ENCODE measurements at places on chromosomes 6 and 20.

GRCh38 chr6:39617520-39617919, 107.7 kb downstream of the KIF6 start:
- no peak for DNase-seq

DNA sequence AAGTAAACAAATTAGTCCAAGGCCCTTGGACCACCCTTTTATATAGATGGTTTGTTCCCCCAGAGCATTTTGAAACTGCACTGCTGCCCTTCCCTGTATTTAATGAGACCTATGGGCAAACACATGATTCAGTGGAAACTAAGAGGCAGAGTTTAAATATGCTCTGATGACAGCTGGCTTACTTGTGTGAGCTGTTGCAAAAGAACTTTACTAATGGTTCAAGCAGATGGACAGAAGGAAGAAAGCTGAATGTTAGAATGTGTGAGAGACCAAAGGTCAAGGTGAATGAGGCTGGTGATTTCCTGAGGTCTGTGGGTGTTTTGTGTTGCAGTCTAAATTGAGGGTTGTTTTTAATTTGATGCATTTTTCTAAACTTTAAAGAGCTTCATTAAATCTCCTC, 123.0 kb upstream of the CEP162 start:
- no peak for DNase-seq

GRCh38 chr20:56414842-56415765, 3.0 kb downstream of the CASS4 start:
- peak; percentile 58 for DNase-seq

GRCh38 chr6:129936329-129937165, 75.4 kb upstream of the TMEM244 start:
- no peak for DNase-seq

DNA sequence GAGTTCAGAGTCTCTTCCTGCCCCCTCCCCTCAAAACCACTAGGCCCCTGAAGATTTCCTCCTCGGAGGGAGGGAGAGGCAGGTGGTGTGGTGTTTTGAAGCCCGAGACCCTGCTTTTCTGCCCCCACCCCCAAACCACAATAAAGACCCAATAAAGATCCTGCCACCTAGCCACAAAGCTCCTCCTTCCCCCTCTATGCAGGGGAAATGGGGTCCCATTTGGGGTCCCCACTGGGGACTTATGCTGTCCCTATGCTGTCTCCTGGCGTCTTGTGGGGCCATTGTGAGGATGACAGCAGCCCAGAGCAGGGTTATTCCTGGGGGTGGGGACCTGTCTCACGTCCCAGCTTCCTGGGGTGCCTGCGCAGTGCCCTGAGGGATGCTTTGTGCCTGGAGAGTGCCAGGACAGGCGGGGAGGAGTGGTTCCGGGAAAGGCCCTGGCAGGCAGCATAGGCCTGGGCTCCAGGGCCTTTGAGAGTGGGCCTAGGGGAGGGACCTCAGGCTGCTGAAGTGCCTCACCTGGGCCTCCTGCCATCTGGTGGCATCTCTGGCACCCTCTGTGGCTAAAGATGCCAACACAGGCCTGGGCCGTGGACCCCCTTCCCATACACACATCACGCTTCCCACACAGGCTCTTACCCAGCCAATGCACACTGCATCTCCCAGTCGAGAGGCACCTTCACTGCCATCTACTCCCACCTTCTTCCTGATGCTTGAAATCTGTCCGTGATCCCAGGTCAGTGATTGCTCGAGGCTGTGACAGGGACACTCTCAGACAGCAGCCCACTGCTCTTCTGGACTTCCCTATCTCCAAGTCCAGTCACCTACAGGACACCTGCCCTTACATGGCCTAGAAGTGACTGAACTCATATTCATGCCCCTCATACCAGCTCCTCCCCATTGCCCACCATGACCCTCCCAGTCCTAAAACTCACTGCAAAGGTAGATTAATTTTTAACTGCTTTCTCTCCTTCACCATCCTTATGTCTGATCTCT, 7.9 kb upstream of the ARMC12 start:
- no peak for DNase-seq

- DNase-seq, result no peak
Observed at GRCh38 chr6:144063246-144063743, 32.1 kb downstream of the SF3B5 start.

DNA sequence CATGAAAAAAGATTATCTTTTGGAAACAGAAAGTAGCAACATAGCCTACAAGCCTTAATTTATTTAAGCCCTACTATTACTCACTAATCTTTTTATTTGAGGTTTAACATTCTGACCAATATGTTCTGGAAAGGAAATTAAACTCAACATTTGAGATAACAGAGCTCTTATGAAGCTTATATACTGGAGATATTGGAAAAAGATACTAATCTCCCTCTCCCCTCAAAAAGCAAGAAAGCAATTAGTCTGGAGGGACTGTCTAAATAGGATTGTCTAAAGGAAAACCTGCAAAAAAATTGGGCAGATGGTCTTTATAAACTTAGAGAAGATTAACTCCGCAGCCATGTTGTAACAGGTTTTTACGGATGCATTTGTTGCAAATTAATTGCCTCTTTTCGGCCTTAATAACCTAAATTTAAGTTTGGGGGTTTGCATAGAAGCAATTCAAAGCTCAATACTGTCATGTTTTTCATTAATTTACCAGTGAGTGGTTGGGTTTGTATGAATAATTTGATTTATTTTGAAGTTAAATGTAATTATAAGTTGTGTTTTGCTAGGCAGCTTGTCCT, 79.1 kb downstream of the SHLD1 start:
- DNase-seq, result no peak

DNA sequence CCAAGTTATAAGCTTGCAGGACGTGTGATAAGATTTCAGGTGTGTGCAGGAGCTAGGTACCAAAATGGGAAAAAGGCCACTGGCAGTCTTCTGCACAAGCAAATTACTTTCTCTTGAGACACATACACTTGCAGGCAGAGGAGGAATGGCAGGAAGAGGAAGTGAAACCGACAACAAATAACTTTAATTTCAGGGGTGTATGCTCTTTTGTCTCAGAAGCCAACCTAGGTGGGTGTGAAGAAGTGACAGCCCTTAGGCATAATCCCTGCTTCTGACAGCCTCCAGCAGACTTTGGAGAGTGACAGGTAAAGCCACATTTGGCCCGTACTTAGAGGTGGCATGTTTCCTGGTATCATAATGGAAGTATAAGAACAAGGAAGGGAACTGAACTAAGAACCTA, 118.8 kb upstream of the TRAF3IP2 start:
- no peak for DNase-seq

GRCh38 chr6:107600121-107600520, 110.2 kb downstream of the SOBP start:
- DNase-seq, result no peak

DNA sequence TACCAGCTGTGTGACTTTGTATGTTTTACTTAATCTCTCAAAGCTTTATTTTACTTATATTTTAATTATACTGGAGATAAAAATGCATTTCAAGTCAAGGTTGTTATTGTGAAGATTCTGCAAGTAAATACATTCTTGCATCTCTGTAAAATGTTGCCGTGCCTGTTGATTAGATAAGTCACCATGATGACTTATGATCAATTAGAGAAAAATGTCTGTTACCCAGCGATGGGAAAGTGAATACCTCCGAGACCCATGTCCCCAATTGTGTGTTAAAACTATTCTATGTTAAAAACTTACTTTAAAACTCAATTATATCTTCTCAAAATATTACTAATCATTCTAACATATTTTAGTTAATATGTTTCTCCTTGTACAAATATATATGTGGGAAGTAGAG, 39.9 kb downstream of the MYB start:
- no peak for DNase-seq

DNA sequence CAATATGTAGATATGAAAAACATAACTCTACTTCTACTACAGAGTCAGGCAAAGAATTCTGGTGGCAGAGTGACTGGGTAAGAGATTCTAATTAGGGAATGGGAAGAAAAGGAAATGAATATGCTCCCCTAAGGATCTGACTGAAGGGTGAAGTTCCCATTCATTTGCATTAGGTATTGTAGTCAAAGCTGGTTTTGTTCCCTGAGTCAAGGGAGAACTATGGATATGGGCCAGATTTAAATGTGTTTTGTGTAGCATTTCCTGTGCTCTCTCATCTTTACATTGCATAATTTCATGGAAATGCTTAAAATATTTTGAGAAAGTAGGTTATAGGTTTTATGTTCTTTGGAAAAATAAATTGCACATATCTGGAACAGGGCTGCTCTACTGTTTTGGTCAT, 299.7 kb downstream of the BTBD3 start:
- DNase-seq, result no peak

GRCh38 chr20:47654370-47654769, 130.9 kb downstream of the SULF2 start:
- no peak for DNase-seq

DNA sequence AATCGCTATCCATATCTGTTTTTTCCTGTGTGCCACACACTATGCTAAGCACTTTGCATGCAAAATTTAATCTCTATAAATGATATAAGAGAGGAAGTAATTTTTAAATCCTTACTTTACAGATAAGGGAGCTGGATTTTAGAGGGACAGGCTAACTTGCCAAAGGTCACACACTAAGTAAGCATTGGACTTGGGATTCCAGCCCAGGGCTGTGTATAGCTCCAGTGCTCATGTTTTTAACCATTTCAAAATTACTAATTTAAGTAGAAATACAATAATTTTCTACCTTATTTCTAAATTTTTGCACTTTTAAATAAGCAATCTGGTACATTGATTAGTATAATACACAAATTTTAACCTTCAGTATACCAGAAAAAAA, 144.6 kb downstream of the UST start:
- no peak for DNase-seq

DNA sequence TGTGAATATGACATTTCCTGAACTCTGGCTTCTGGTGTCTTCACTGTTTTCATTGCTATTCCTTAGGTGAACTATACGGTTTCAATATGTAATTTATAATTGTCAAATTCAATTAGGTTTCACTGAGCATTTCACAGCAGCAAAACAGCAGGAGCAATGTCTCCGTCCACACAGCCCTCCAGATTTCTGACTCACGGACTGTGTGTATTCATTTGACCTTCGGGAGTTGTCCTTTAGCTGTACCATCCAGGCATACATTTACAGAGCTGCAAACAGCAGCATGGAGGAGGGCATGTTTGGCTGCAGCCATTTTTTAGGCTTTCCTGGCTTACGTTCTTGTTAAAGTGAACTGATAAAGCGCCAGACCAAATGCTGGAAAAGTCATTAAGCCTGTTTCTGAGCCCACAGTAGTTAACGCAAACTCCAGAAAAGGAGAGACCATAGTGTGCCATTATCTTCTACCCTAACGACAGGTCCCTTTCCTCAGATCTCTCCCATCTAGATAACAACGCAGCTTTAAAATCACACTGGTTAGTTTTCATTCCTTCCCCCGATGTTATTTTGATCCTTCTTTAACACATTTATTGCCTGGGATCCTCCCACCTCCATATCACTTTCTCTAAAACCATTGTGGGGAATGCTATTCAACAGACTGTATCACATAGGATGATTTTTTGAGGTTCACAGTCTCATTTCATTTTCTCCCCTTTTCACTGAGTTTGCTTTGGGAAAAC, 18.3 kb downstream of the FOXC1 start:
- no peak for DNase-seq

DNA sequence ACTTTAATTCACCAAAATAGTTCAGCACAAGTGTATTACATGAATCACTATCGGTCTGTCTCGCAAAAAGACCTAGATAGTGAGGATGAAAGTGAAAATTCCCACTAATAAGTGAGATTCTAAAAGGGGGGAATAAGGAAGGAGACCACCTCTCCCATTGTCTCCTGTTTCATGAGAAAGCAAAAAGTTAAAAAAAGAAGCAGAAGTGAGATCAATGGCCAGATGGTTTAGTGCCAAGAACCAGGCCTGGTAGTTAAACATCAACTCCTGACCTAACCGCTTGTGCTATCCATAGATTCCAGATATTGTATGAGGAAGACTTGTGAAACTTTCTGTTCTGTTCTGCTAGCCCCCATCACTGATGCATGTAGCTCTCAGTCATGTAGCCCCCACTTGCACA, 293.0 kb downstream of the RNGTT start:
- DNase-seq, result no peak

GRCh38 chr20:44526129-44526528, 4.3 kb upstream of the SERINC3 start:
- no peak for DNase-seq

- no peak for DNase-seq
Observed at GRCh38 chr6:130000526-130001421, 17.6 kb upstream of the L3MBTL3 start.

GRCh38 chr6:128686084-128686483, 165.7 kb upstream of the PTPRK start:
- DNase-seq, result no peak

DNA sequence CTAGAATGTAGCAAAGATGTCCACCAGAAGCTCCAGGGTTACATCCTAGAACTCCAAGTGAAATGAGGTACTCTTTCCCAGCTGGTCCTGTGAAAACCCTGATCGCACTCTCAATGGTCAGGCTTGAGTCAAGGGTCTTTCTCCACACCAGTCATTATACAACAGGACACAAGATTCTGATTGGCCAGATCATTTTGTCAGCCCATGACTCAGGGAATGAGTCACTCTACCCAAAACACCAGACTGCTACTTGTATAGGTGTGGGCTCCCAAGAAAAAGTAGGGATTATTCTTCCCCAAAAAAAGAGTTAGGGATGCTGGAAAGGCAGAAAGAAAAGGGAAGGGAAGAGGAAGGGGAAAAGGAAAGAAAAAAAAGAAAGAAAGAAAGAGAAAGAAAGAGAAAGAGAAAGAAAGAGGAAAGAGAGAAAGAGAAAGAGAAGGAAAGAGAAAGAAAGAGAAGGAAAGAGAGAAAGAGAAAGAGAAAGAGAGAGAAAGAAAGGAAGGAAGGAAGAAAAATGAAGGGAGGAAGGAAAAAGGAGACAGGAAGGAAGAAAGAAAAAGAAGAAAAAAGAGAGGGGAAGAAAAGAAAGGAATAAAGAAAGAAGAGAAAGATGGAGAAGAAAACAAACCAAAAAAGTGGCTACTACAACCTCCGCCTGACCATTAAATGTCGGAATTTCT, 30.5 kb downstream of the ANKEF1 start:
- DNase-seq, result no peak

DNA sequence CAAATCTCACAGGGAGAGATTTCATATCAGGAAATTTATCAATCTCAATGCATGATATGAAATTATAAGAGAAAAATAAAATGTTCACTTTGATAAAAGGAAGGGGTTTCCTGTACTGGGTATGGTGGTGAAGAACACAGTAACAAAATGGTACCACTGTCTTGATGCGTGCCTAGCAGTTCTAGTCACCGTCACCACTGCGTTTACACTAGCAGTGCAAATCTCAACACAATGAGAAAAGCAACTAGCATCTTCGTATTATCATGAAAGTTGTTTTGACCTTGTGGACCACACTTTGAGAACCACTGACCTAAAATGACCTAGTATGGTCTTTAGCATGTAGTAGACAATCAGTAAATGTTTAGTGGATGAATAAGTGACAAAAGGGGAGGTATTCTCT, 68.4 kb upstream of the ADGRF4 start:
- DNase-seq, result no peak

DNA sequence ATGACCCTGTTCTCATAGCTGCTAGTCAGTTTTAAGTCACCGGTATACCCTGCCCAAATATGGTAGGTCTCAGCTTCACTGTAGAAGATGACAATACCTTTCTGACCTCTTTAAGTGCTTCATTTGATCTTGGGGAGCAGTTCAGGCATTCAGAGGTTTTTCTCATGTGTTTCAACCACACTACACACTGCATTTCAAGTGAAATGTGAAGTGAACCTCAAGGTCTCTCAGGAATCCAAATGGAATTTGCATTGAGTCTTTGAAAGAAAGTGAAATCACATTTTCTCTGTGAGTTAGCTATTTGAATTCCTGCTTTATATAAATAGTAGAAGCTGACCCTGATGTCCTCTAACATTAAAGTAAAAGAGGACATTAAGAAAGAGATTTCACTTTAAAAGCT, 461.6 kb downstream of the ADGRB3 start:
- no peak for DNase-seq

GRCh38 chr6:161486361-161487216, 212.7 kb upstream of the AGPAT4 start:
- no peak for DNase-seq

All from stimulated activated CD8-positive, alpha-beta memory T cell treated with anti-CD3 and anti-CD28 coated beads, Interleukin-15, amount 100 ng/mL, for 4 hours (primary cell).